ENCODE measurements at places on chromosomes 5 and 9. TPM values are rescaled to one million over a fixed set of nuclear protein-coding genes. Genes with fewer than 3 reads are reported as not detected.

GRCh38 chr5:52961274-52961681, 27.9 kb upstream of the ITGA2 start:
- H3K27ac ChIP-seq = no peak overlapping the region
- no peaks in the 10 kb centered on the region for H3K36me3 ChIP-seq
- H3K27me3 ChIP-seq = no peaks in the 10 kb centered on the region
- H3K4me3 ChIP-seq = no peak overlapping the region

GRCh38 chr5:65037831-65038815, 269.4 kb downstream of the CWC27 start:
- no peak for DNase-seq
- H3K4me3 ChIP-seq = no peak overlapping the region
- peaks cover 55% of the 10 kb centered on the region for H3K4me1 ChIP-seq

DNA sequence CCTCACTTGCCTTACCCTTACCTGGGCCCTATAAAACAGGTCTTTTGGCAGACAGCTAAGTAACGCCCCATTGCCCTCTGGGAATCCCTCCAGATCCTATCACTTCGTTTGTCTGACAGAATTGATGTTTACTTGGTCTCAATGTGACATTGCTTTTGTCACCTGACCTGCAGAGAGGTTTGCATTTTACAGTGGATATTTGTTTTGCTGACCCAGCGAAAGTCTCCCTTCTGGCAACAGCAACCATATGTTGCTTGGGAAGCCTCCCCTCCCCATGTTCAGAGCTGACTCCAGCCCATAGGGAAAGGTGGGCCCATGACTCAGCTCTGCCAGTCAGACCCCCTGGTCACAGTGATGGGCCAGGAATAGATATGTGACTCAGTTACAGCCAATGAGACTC, 54.0 kb upstream of the LARP1 start:
- no peaks in the 10 kb centered on the region for H3K4me1 ChIP-seq
- no peaks in the 10 kb centered on the region for H3K36me3 ChIP-seq
- H3K27me3 ChIP-seq = no peaks in the 10 kb centered on the region
- no peak overlapping the region for H3K27ac ChIP-seq

DNA sequence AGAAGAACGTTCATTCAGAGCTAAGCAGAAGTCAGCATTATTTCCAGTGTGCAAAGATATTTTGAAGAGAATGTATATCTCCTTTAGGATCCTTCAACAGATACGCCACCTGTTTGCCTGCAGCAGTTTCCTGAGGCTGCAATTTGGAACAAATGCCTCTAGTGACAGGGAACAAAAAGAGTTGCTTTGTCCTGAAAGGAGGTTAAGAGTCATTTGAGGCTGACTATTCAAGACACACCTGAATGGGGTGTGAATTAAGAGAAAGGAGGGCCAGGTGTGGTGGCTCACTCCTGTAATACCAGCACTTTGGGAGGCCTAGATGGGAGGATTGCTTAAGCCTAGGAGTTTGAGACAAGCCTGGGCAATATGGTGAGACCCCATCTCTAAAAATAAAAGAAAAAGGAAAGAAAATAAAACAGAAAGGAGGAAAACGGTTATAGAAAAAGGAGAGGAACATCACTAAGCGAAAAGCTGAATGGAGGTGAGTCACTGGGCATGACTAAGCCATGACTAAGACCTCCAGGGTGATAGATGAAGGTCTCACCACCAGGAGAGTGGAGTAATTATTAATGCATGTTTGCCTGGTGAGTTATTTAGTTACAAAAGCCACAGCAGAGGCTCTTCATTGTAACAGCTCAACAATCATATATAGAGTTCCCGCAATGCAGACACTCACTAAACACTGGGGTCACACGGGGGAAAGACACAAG, 255.2 kb upstream of the TNC start:
- H3K27me3 ChIP-seq = no peaks in the 10 kb centered on the region
- H3K4me3 ChIP-seq = no peak overlapping the region
- H3K27ac ChIP-seq = no peak overlapping the region
- no peaks in the 10 kb centered on the region for H3K36me3 ChIP-seq
- no peak for DNase-seq

DNA sequence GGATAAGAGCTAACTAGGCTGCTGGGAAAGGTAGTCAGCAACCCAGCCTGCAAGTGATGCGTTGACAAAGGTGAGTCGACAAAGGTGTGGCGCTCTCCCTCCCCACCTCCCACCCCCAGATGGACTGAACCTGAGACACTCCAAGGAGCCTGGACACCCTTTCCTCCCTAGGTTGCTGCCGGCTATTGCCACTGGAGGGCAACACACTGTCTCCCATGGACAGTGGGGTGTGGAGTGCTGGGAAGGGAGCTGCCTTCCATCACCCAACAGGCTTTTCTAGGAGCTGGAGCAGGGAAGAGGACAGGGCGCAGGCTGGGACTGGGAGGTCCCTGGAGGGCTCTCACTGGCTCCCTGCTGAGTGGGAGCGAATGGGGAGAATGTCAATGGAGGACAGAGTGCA, 75.4 kb upstream of the ARAP3 start:
- peaks cover 42% of the 10 kb centered on the region for H3K27me3 ChIP-seq
- H3K36me3 ChIP-seq = no peaks in the 10 kb centered on the region
- peak; percentile 23 for DNase-seq
- H3K4me1 ChIP-seq = peaks cover 5% of the 10 kb centered on the region
- no peak overlapping the region for H3K27ac ChIP-seq

DNA sequence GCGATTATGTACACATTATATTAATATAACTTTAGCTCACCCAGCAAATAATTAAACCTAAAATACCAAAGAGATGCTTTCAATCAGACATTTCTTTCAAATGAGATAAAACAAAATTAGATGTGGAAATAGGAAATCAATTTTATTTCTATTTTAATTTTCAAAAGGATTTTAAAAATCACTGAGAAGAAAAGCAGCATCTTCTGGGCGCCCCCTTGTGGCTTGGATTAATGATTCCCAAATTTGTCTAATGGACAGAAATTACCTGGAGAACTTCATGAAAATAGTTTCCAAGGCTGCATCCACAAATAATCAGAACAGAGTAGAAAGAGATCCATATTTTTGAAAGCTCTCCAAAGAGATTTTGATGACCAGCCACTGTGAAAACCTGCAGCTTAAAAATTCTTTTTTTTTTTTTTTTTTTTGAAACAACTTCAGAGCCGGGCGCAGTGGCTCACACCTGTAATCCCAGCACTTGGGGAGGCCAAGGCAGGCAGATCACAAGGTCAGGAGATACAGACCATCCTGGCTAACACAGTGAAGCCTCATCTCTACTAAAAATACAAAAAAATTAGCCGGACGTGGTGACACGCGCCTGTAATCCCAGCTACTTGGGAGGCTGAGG, 50.9 kb upstream of the CEMIP2 start:
- H3K4me3 ChIP-seq = no peak overlapping the region
- DNase-seq = no peak
- H3K36me3 ChIP-seq = no peaks in the 10 kb centered on the region
- H3K27me3 ChIP-seq = no peaks in the 10 kb centered on the region
- H3K27ac ChIP-seq = no peak overlapping the region

DNA sequence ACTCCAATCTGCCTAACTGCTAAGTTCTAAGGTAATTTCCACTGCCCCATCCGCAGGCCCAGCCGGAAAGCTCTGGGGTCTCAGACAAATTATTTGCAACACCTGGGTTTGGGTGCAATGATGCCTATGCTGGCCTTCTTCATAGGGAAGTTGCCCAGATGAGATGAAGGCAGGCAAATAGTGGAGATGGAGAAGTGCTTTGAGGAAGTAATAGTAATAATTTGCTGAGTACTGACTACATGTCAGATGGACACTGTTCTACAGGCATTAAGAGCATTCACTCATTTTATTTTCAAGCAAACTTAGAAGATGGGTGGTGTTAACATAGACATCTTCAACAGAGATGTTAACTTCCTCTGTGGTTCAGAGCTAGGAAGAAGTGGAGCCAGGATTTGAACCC, 3.8 kb downstream of the PCDH12 start:
- H3K36me3 ChIP-seq = peaks cover 4% of the 10 kb centered on the region
- DNase-seq = no peak
- H3K4me1 ChIP-seq = peaks cover 72% of the 10 kb centered on the region
- H3K27ac ChIP-seq = peak overlapping the region; percentile 59
- no peaks in the 10 kb centered on the region for H3K27me3 ChIP-seq
- H3K4me3 ChIP-seq = peak overlapping the region; percentile 43

Gene TCERG1
- polyA plus RNA-seq = 59.2 TPM

Gene TEX48
- not detected for polyA plus RNA-seq

Gene ARHGEF37
- polyA plus RNA-seq = 10.1 TPM

Gene IFNA21
- not detected for polyA plus RNA-seq

Measured in heart right ventricle (tissue), 16 donors.